MG63 (cell line): ENCODE measurements at places on chromosomes 16 and 17. TPM values are rescaled to one million over a fixed set of nuclear protein-coding genes. Genes with fewer than 3 reads are reported as not detected.

DNA sequence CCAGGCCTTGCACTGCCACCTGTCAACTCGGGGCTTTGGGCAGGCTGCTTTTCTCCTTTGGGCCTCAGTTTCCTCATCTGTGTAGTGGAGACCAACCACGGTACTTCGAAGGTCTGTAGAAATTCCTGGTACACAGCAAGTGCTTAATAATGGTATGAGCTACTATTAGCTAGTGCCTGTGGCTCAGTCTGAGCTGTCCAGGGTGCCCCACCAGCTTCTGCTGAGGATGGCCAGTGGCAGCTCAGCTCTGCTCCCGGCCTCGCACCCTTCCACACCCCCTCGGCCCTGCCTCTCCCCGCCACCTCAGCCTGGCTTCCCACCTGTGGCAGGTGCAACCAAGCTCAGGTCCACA, 26.2 kb upstream of the PLCG2 start:
- no peak for DNase-seq

GRCh38 chr17:4579678-4580077, 4.7 kb upstream of the SMTNL2 start:
- DNase-seq, result no peak

GRCh38 chr17:75793460-75793859, 8.9 kb downstream of the UNK start:
- DNase-seq, result no peak

- no peak for DNase-seq
Observed at GRCh38 chr17:73316919-73317505, 5.2 kb upstream of the CDC42EP4 start.

- no peak for DNase-seq
Observed at GRCh38 chr17:31428512-31428911, 37.0 kb downstream of the RAB11FIP4 start.

DNA sequence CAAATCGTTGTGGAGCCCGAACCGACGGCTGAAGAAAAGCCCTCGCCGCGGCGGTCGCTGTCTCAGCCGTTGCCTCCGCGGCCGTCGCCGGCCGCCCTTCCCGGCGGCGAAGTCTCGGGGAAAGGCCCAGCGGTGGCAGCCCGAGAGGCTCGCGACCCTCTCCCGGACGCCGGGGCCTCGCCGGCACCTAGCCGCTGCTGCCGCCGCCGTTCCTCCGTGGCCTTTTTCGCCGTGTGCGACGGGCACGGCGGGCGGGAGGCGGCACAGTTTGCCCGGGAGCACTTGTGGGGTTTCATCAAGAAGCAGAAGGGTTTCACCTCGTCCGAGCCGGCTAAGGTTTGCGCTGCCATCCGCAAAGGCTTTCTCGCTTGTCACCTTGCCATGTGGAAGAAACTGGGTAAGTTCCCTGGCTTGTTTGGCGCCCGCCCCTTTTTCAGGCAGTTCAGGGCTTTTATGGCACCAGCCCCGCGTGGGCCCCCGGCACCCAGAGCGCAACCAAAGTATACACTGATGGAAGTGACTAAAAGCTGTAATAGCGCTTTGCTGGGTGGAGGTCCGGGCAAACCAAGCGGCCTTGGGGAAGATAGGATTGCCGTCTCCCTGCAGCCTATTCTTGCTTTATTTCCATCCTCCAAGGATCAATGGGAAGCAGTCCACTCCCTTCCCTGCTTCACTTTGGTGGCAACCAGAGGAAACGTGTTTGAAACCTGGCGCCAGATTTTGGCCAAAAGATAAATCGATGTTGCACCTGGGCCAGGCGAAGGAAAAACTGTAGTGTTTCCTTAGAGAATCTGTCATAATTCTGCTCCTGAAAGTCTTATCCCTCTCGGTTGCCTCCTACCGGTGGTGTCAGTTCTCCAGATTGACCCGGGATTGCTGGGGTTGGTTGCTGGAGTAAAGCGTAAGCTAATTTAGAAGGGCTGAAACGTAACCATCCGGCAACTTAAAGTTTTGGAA, 775 bp downstream of the PPM1D start:
- peak; percentile 80 for DNase-seq

GRCh38 chr16:77062878-77063675, 127.9 kb upstream of the MON1B start:
- no peak for DNase-seq

- DNase-seq, result no peak
Observed at GRCh38 chr17:47611372-47612350, 38.1 kb upstream of the KPNB1 start.

The PRAC2 gene
- total RNA-seq, result 5.0 TPM in 1 of 2 replicates, not detected in the other

The APOBR gene
- not detected in 2 replicates for total RNA-seq

The ACD gene
- 24.4 and 24.7 TPM in 2 replicates for total RNA-seq

The UBN1 gene
- 27.3 and 27.7 TPM in 2 replicates for total RNA-seq
